SIG-M5 (cell line): ENCODE measurements at places on chromosomes 1 and 21.

GRCh38 chr1:7009741-7010525 lies 224.7 kb downstream of the CAMTA1 start:
- DNase-seq = no peak

DNA sequence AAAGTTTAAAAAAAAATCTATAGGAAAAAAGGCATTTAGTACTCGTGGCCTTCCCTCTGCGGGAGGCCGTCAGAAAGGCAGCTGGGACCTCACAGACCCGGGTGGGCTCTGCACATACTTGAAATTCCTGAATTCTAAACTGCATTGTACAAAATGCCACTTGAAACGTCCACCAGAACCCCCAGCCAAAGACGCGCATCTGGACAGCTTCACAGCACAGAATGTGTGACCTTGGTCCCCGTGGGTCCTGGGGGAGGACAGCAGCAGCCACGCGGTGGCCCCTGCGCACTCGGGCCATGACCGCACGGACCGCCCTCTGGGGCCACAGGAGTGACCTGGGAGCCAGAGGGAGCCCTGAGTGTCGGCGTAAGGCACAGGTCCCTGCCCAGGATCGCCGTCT lies 20.6 kb upstream of the MRPS14 start:
- no peak for DNase-seq

- no peak for DNase-seq
Measured at GRCh38 chr1:236942431-236942830, 61.8 kb downstream of the MT1HL1 start.

DNA sequence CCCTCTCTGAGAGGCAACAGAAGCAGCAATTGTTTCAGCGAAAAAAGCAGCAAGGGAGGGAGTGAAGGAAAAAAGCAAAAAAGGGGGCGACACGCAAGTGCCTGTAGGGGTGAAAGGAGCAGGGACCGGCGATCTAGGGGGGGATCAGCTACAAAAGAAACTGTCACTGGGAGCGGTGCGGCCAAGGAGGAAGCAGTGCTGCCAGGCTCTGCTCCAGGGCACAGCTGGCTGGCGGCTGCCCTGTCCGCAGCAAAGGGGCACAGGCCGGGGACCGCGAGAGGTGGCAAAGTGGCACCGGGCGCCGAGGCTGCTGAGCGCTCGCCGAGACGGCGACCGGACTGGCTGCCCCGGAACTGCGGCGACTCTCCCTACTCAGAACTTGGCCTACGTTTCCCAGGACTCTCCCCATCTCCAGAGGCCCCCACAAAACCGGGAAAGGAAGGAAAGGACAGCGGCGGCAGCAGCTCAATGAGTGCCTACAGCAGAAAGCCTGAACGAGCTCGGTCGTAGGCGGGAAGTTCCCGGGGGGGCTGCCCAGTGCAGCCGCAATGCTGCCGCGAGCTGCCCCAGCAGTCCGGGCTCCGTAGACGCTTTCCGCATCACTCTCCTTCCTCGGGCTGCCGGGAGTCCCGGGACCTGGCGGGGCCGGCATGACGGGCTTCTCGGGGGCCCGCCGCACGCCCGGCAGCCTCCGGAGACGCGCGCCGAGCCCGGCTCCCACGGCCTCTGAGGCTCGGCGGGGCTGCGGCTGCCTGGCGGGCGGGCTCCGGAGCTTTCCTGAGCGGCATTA lies 1.0 kb upstream of the CDKN2C start:
- no peak for DNase-seq

DNA sequence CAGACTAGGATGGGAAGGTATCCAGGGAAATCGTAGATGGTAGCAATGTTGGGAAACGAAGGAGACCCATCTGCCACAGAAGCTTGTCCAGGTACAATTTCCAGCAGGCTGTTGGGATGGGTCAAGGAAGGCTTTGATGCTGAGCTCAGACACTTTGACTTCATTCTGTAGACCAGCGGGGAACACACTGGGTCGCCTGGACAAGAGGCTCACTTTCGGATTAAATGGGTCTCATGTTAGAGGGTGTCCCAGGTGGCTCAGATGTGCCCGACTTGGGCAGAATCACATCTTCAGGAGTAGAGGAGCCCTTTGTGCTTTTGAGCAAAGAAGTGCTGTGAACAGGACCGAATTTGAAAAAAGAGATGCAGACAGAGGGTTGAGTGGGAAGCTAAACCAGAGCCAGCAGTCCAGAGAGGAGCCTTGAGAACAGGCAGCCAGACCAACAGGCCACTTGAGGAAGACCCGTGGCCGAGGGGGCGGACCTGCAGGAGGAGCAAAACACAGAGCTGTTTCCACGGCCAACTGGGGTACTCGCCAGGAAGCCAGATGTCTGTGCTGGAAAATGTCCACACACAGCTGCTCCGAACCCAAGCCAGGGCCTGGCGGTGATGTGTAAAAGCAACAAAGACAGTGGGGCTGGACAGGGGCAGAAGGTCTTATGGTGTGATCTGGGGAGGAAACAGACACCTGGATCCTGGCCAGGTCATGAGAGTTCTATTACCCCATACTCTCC lies 146.9 kb downstream of the AJAP1 start:
- DNase-seq = no peak

- DNase-seq = no peak
Measured at GRCh38 chr1:15430787-15431570, 7.3 kb upstream of the CTRC start.
